ENCODE measurements at places on chromosomes 16 and 17.

GRCh38 chr17:45648642-45649041 lies 135.5 kb upstream of the CRHR1 start:
- no peak for DNase-seq

DNA sequence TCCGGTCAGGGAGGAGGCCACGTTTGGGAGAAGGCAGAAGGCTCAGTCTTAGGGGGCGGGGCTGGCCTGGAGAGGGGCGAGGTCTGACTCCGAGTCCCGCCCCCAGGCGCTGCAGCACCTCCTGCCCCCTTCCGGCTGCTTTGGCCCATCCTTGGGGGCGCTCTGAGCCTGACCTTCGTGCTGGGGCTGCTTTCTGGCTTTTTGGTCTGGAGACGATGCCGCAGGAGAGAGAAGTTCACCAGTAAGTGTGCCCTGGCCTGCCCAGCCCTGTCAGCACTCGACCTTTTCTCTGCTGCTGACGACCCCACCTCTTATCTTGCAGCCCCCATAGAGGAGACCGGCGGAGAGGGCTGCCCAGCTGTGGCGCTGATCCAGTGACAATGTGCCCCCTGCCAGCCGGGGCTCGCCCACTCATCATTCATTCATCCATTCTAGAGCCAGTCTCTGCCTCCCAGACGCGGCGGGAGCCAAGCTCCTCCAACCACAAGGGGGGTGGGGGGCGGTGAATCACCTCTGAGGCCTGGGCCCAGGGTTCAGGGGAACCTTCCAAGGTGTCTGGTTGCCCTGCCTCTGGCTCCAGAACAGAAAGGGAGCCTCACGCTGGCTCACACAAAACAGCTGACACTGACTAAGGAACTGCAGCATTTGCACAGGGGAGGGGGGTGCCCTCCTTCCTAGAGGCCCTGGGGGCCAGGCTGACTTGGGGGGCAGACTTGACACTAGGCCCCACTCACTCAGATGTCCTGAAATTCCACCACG lies 1.5 kb downstream of the TNFRSF12A start:
- no peak for DNase-seq

DNA sequence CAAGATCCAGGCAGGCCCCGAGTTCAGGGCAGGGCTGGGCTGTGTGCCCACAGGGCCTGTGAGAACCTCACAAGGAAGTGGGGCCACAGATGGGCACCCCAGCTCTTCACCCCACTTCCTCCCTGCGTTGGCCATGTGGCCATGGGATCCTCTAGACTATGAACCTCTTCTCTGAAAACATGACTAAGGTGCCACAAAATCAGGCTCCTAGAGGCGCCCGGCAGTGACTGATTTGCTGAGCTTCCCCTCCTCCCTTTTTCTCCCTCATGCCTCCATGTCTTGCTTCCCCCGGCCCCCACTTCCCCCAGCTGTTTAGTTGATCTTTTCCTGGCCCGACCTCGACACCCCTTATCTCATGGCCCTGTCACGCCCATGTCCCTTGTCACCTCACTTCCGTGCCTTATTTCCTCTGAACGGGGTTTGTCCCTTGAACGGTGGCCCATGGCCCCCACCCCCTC lies 87.1 kb downstream of the KCNJ12 start:
- no peak for DNase-seq

DNA sequence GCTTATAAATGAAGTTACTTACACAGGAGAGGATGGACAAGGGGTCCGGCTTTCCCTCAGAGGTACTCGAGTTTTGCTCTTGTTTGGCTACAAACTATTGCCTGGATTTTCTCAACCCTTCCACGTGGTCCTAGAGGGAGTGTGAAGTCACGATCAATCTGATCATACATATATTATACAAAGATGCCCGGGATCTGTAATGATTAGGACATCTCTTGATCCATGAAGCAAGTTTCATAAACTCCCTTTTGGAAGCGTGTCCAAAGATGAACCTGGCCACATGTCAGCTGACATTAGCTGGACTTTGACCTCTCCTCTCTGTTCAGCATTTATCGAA lies 2.3 kb upstream of the CDH11 start:
- no peak for DNase-seq

DNA sequence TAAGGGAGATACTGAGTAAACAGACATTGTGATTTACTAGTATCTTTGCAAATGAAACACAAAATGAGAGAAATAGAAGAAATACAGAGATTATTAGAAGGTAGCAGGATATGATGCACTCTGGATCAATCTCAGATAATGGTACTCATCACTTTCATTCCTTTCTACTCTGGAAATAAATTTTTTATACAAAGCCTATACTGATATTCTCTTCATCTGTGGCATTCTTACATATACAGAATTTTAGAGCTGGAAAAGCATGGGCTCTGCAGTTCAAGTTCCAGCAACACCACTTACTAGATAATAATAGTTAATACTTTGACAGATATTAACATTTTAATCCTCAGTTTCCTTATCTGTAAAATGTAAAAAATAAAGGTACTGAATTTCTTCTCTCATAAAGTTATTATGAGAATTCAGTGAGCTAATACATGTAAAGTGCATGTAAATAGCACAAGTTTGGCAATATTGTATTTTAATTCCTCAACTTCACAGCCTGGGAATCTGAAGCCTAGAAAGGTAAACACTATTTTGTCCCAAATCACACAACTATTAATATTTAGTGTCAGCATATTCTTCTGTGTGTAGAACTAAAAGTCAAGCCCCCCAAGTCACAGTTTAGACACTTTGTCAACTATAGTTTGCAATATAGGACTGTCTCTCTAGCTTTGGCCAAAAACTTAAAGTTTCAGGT lies 6.5 kb downstream of the RNF43 start:
- no peak for DNase-seq

DNA sequence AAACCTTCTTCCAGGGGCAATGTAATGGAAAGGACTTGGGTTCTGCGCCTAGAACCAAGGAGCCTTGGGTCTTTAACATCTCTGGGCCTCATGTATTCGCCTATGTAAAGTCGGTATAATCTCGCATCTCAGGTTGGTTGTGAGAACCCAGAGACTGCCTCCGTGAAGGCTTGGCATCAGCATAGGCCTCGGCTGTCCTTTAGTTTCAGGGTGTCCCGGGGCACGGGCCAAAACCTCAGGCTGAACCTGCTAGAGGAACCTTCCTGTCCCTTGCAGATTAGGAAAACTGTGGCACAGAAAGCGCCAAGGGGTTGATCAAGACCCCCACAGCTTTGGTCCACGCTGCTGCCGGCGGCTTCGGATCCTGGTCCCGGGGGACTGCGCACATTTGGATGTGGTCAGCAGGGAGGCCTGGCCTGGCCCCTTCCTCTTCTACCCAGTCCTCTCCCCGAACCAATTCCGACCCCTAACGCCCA lies 772 bp upstream of the PHAF1 start:
- DNase-seq: no peak

DNA sequence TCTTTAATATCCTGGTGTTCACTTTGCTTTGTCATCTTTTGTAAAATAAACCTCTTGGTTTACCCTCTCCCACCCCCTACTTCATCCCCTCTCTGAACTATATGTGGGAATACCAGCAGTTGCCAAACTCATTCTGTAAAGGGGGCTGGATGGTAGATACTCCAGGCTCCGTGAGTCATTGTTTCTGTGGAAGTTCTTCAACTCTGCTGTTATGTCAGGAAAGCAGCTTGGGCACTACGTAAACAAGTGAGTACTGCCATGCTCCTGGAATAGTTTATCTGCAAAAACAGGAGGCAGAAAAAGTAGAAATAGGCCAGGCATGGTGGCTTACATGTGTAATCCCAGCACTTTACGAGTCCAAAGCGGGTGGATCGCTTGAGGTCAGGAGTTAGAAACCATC lies 17.6 kb downstream of the MVP start:
- no peak for DNase-seq

DNA sequence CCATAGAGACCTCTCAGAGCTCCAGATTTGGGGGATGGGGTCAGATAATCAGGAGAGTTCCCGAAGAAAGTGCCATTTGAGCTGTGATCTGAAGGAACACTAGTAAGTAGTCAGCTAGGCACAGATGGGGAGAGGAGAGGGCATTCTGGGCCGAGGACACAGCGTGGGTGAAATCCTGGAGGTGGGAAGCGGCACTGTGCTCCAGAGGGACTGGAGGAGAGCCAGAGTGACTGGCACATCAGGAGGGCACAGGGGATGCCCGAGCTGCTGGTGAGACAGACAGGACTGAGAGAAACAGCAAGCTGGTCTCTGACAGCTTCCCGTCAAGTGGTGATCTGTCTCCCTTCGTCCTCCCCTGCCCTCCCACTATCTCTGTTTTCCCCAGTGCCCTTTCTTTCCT lies 40.6 kb downstream of the KNOP1 start:
- no peak for DNase-seq

DNA sequence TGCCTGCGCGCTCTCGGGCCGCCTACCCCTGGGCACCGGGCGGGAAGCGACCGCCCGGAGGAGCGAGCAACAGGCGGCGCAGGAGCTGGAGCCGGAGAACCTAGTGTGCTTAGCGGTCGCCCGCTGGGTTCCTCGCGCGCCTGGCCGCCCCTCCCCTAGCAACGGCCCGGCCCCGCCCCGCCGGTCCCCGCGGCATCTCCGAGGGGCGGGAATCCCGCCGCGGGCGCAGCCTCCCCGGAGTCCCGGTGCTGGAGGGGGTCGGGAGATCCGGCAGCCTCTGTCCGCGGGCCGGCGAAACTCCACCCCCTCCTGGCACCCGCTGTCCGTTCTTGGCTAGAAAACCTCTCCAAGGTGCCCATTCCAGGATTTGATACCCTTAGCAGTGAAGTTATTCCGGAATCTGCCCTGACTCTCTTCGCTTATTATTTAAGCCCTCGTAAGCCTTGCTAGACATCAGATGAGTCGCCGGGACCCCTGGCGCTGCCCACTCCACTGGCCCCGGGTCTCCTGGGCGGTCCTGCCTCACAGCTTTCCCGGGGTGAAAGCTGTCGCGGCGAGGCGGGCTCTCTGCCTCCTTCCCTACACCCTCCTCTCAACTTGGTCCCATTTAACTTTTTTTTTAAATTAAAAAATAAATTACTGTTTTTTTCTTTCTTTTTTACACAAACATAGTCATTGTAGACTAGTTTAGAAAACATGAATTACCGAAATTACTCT lies at the start of gene RPRML:
RPRML (minus strand) TSS at position 107 of the 717 bp plus-strand sequence. CDS start 246 bp downstream, outside the sequence.
- DNase-seq: peak; percentile 35

DNA sequence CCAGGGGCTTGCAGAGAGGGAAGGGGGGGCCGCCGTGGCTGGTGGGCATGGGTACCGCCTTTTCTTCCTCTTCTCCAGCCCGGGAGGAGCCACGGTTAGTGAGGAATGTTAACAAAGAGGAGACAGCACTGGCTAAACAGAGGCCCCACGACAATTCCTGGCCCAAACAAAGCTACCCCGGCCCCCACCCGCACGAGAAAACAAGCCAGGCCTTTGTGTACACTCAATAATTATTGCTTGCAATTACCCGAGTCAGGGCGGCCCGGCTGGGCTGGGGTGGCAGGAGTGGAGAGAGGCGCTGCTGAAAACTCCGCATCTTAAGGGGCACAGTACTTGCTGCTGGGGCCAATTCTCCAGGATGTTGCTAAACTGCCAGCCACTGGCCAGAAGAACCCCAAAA lies 56.4 kb downstream of the IRX5 start:
- no peak for DNase-seq

Data from NCI-H524 treated with DMSO at 0.1 percent for 48 hours (cell line).